Activated naive CD8-positive, alpha-beta T cell treated with anti-CD3 and anti-CD28 coated beads, Interleukin-2, amount 10 ng/mL, durations not matched to agents 7 days and 5 days (primary cell): ENCODE measurements at places on chromosomes 3 and 15. TPM values are rescaled to one million over a fixed set of nuclear protein-coding genes. Genes with fewer than 3 reads are reported as not detected.

DNA sequence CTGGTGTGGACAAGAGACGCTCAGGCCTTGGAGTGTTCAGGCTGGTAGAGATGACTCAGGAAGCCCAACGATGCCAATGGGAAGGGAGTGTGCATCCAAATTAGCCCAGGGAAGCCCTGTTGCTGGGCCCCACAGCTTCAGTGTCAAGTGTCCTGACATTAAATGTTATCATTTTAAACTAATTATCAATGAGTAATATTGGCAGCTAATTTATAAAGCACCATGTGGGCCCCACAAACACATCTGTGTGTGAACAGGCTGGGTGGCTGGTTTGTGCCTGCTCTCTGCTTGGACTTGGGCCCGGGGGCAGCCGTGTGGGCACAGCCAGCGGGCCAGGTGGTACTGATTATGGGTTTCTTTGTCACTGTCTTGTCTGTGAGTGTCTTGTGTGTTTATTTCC is 15.0 kb downstream of the FBLN2 start:
- H3K27me3 ChIP-seq, result peaks cover 14% of the 10 kb centered on the region
- H3K4me3 ChIP-seq, result no peak overlapping the region
- DNase-seq, result no peak
- peaks cover 1% of the 10 kb centered on the region for H3K36me3 ChIP-seq

DNA sequence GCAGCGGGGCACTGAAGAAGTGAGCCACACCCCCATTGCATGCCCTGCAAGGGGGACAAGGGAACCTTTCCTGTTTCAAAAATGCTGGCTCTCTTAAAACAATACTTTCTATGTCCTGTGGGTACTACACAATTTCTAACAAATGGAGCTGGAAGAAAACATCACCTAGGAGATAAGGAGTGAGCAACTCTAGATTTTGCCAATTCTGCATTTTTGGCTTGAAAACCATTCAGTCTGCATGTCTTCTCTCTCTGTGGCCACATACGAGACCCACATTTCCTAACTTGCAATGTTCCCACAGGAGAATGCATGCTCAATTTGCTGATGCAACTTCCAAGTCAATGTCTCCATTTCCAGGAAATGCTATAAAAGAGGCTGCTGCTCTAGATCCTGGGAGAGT is 662.0 kb downstream of the SQOR start:
- no peaks in the 10 kb centered on the region for H3K27me3 ChIP-seq
- DNase-seq, result no peak
- H3K4me1 ChIP-seq, result no peaks in the 10 kb centered on the region
- no peak overlapping the region for H3K27ac ChIP-seq

GRCh38 chr15:56017511-56017910 is 24.1 kb upstream of the NEDD4 start:
- no peak overlapping the region for H3K27ac ChIP-seq
- no peak for DNase-seq
- H3K27me3 ChIP-seq, result peaks cover 24% of the 10 kb centered on the region
- no peaks in the 10 kb centered on the region for H3K36me3 ChIP-seq
- H3K4me3 ChIP-seq, result no peak overlapping the region

DNA sequence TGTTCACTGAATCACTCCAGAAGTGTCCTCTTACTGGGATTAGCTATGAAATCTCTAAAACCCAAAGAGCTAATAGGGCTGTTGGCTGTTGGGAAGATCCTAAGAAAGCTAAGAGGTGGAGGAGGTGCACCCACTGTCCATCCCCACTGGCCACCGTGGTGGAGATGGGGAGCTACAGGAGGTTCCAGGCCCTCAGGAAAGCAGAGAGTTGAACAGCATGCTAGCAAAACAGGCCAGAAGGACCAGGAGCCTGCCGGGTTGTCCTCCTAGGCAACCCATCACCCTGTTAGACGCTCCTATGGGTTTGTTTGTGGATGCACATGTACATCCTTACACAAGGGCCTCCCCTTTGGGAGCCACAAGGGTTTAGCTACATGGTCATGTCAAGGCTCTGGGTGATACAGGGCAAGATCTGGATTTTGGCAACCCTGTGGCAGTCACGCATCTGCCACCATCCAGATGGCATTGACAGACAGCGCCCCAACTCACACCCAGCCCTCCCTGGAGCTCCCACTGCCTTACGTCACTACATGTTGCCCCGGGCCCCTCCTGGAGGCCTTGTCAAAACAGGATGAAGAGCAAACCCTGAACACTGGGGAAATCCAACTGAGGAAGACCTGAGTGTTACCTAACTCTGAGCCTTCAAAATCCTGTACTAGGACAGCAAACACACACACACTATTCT is 208.1 kb downstream of the SLCO3A1 start:
- DNase-seq, result no peak
- H3K4me1 ChIP-seq, result no peaks in the 10 kb centered on the region
- no peak overlapping the region for H3K27ac ChIP-seq
- no peaks in the 10 kb centered on the region for H3K36me3 ChIP-seq

GRCh38 chr3:113717818-113718217 is 21.4 kb upstream of the USF3 start:
- H3K4me1 ChIP-seq, result peaks cover 7% of the 10 kb centered on the region
- H3K27ac ChIP-seq, result no peak overlapping the region
- peaks cover 23% of the 10 kb centered on the region for H3K36me3 ChIP-seq
- no peaks in the 10 kb centered on the region for H3K27me3 ChIP-seq
- no peak overlapping the region for H3K4me3 ChIP-seq

Gene SCAANT1
- total RNA-seq, result 1.8 TPM

Gene TMCO5A
- not detected for total RNA-seq
